Stimulated activated CD4-positive, alpha-beta T cell treated with anti-CD3 and anti-CD28 coated beads, TNF-alpha, amount 100 ng/mL, for 1 hour (primary cell): ENCODE measurements at places on chromosomes 13 and 19.

GRCh38 chr13:105135852-105136615 lies 1399.4 kb downstream of the EFNB2 start:
- DNase-seq = no peak

DNA sequence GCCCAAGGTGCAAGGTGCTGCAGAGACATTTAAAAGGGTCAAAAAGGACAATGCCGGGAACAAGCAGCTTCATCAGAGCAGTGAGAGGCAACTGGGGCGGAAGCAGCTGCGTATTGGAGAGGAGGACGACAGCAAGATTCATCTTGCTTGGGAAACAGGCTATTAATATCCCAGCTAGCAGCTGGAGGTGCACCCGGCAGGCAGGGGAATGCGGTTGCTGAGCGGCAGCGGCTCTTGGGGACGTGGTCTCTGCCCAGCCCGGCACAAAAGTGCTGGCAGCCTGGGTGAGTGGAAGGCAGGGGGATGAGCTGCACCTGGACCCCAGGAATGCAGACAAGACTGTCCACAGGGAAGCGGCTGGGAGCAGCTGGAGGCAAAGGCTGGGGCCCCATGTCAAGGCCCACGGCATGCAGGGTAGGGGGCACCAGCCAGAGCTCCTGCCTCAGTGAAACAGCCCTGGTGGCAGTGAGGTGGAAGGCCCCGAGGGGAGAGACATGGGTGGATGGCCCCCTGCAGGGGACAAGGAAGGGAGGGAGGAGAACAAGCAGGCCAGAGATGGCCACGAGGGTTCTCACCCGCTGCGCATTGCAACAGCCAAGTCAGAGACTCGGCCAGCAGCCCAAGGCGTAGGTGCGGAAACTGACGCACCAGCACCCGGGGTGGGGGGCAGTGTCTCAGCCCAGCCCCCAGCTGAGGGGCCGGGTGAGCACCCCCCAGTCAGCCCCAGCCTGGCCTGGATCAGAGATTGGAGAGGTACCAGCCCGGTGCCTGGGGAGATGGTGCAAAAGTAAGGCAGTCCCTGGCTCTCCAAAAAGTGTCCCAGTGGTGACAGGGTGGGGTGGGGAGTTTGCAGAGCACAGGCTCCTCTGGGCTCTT lies 34.4 kb downstream of the PEPD start:
- no peak for DNase-seq

GRCh38 chr19:32691952-32692726 lies 518 bp downstream of the NUDT19 start:
- no peak for DNase-seq

GRCh38 chr13:50948601-50949000 lies 39.0 kb downstream of the RNASEH2B start:
- no peak for DNase-seq

DNA sequence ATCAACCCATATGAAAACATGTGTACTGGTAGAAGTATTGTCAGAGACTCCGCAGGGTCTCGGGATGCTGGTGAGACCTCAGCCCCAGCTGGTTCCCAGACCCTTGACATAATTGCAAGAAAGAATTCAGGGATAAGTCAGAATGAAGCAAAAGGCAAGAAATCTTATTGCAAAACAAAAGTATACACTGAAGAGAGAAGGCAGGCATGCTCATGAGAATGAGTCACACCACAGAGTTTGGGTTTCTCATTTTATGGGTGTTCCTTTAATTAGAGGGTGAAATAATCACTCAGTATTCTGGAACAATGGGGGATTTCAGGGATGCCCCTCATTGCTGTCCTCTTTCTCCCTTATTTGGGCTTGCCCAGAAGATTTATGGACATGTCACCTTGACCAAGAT lies 1423.8 kb upstream of the MIR17HG start:
- DNase-seq = no peak
